T1000 (cell line): ENCODE measurements at places on chromosomes 5 and 9.
A peak's percentile ranks its signal among the peaks of the same experiment; 100 is the strongest.

- DNase-seq, result no peak
Measured at GRCh38 chr9:76452839-76453238, 6.1 kb upstream of the GCNT1 start.

- DNase-seq, result no peak
Measured at GRCh38 chr5:111072949-111073682, 1.6 kb downstream of the TSLP start.

GRCh38 chr5:135565725-135566421 is 12.9 kb downstream of the CXCL14 start:
- peak; percentile 18 for DNase-seq

DNA sequence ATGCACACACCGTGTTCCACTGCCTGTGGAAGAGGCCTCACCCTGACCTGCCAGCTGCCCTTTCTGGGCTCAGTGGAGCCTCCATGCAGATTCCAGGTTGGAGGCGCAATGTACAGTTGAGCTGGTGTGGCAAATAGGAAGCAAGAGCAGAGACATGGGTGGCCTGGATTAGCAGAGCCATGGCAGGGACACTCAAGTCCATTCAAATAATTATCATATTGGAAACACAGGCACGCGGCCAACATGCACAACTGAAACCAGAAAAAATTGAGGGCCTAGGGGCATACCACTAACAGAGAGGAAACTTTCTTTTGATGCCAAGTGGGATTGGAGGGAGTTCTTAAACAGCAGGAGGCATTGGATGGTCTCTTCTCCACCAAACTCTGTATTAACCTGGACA is 35.8 kb downstream of the OTULINL start:
- no peak for DNase-seq

GRCh38 chr5:159181152-159181551 is 28.2 kb downstream of the RNF145 start:
- DNase-seq, result no peak

- DNase-seq, result no peak
Measured at GRCh38 chr5:135216471-135217343, 182.3 kb downstream of the MACROH2A1 start.

DNA sequence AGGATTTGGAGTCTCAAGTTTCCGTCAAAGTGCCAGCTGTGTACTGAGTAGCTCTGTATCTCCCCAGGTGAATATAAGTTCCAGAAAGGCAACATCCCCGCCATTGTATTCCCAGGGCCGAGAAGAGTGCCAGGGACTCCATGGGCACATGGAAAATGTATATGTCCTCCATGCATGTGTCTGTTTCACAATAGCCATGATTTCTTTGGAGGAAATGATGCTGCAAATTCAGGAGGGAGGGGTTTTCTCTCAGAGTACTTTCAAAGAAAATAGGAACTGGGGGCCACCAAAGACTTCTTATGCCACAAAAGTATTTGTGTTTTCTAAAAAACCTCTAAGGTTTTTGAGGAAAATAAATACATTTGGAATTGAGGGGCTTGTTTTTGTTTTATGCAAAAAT is 524.6 kb downstream of the BNC2 start:
- DNase-seq, result no peak

- no peak for DNase-seq
Measured at GRCh38 chr5:84715091-84715490, 330.4 kb upstream of the EDIL3 start.

DNA sequence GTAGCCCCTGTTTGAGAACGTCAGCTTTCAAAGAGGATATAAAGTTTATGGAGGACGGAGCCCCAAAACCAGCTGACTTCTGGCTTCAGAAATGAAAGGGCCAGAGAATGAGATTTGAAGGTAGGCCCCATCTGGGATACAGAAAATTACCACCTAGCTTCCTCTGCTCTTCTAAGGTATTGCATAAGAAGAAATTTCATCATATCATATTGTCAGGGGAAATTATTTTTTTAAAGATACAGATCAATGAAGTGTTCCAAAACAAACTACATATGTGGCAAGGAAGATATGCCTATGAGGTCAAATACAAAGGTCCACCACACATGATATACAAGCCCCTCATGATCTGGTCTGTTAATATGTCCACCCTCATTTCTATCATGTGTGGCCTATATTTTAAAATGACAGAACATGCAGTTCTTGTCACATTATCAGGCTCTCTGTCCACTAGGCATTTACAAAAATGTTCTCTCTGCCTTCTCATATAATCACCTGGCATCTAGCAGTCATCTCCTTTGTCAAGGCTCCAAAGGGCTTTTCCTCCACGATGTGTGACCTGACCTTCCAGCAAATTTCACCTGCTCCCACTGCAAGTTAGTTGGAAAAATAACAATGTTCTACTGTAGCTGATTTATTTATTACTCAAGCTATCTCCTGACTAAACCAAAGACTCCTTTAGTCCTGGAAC is 83.1 kb downstream of the DPYSL3 start:
- DNase-seq, result no peak

- no peak for DNase-seq
Measured at GRCh38 chr9:78050421-78050820, 18.8 kb upstream of the GNAQ start.

GRCh38 chr9:113872485-113873143 is 3.5 kb upstream of the ZNF618 start:
- DNase-seq, result no peak

DNA sequence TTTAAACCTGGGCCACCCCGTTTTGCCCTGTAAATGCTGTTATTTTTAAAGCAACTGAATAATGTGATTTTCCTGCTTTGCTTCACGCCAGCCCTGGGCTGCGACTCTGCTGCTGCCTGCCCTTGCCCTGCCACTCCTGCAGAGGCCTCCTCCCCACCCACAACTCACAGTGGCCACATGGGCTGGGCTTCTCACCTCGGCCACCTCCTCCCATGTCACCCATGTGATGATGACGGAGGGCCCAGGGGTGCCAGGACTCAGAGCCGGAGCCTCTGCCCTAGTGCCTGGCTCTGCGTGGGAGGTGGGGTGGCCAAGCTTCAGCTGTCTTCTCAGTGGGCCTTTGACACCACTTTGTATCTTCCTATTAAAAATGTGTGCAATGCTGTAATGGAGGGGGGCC is 48.1 kb upstream of the NKD2 start:
- DNase-seq, result no peak

DNA sequence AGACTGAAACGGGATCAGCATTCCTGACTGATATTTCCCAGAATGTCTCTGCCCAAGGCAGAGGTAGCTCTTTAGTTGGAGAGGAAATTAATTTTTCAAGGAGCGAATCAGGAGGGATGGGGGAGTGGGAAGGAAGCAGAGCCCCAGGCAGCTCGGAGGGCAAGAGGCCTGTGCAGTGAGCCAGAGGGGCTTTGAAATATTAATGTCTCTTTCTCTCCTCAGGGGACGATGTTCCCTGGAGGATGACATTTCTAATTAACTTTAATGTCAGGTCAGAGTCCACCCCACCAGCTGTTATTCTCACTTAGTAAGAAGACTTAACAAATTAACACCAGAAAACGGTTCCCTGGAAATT is 45.6 kb downstream of the SLC6A7 start:
- no peak for DNase-seq

GRCh38 chr9:29769019-29769418 is 2195.7 kb upstream of the C9orf72 start:
- DNase-seq, result no peak

DNA sequence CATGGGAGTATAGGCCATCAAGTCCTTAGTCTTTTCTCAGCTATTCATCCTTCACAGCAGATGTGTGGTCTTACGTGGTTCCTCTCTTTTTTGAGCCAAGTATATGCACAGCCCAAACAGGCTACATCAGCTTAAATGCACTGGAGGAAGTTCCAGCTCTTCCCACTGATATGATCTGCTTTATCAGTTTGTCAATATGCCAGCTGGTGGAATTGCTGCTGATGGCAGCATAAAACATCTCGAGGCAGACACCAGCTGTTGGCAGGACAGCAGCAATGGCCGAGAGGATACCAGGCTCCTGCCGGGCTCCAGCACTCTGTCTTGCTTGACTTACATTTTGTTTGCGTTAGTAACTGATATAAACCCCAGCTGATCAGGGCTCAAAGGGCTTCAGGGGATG is 143.4 kb downstream of the TENT4A start:
- DNase-seq, result no peak

- DNase-seq, result no peak
Measured at GRCh38 chr5:64634997-64635686, 55.2 kb upstream of the SHISAL2B start.

- no peak for DNase-seq
Measured at GRCh38 chr9:36154331-36154952, 14.7 kb upstream of the CCIN start.

DNA sequence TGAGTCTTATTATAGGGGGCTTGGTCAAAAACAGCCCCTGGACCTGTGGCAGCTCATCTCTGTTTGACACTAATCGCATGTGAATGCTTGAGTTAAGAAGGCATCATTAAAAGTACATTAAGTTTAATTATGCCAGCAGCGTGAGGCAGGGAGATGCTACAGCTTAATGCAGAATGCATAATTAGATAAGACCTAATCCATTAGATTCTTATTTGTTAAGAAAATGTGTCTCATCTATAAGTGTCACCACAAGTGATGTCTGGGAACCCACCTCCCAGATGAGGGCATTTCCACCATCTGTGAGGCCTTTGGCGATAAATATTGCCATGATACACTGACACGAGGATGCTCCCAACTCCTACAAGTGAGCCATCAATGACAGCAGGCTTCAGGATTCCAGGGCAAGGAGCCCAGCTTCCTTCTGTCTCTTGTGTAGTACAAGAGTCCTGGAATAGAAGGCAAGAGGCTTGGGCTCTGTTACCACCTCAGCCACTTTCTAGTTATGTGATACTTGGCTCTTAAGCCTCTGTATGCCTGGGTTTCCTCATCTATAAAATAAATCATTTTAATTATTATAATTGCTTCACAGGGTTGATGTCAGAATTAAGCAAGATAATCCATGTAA is 202.7 kb downstream of the FAM114A2 start:
- DNase-seq, result no peak

DNA sequence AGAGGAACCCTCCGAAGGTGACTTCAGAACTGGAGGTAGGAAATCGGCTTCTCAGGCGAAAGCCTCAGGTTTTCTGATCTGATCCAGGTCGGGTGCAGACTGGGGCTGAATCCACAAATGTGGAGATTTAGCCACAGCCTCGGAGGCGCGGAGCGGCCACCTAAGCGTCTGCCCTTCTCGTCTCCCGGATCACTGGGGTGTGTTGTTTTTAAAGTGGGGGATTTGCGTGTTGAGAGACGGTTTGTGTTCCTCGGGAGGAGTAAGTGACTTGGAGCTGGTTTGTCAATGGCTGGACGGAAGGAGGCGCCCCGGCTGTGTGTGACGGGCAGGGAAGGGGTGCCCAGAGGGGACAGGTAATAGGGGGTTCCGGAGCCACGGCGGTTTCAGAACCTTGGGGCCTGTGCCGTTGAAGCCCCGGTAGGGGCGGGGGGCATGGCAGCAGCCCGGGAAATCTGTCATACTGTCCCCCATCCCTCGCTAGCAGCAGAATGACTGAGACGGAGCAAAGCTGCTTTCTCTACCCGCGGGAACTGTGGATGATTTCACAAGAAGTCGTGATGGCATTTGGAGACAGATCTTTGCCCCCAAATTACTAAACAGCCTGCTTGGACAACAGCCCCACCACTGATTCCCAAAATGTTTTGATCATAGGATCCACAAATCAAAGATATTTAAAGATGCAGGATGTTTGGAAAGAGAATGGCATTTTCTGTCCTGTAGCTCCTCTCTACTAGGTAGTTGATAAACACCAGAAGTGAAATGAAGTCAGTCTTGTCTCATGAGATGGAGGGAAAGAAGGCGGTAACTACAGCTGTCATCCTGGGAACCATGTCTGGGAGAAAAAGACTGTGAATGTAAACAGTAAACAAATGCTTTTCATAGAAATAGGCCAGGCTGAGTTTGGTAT is 216.5 kb downstream of the PDZD2 start:
- DNase-seq, result no peak

DNA sequence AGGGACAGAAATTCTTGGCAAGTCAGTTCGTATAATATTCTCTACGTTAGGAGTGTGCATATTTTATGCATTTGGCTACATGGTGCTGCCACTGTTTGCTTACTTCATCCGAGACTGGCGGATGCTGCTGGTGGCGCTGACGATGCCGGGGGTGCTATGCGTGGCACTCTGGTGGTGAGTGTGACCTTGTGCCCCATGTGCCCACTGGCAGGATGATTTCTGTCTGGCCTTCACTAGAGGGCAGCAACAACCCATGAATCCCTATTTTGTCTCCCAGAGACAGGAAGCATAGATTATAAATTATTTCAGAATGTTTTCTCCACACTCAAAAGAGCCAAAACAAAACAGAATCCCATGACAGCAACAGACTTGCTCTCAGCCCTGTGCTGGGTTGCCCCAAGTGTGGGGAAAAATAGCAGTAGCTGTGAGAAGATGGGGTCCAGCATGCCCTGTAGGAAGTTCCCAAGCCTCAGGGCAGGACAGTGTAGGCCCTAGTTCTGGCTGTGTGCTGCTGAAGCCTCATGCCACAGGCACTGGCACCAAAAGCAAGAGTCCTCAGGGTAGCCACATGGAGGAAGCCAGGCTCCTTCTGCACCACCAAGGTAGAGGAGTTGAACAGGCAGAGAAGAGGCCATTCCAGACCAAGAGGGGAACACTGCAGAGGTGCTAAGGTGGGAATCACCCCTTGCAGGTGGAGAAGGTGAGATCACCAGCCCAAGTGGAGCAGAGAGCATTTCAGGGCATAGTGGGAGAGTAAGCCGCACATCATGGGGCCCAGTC is 16.0 kb downstream of the SLC22A5 start:
- DNase-seq, result no peak

GRCh38 chr5:171549274-171549673 is 129.8 kb downstream of the FGF18 start:
- no peak for DNase-seq

DNA sequence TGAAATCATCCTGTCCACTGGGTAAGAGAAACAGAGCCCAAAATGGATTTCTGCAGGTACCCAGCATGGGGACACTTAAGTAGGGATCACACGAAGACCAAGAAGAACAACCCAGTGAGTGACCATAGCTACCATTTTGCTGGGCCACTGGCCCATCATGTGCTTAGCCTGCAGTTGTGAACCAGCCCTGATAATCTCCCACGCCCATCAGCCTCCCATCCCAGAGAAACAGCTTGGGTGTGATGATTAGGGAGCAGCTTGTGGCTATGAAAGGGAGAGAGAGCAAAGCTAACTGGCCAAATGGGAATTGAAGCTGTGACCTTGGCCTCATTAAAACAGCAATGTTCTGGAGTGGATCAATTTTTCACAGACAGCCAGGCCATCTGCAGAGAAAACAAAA is 138.5 kb downstream of the SLC24A2 start:
- DNase-seq, result no peak

DNA sequence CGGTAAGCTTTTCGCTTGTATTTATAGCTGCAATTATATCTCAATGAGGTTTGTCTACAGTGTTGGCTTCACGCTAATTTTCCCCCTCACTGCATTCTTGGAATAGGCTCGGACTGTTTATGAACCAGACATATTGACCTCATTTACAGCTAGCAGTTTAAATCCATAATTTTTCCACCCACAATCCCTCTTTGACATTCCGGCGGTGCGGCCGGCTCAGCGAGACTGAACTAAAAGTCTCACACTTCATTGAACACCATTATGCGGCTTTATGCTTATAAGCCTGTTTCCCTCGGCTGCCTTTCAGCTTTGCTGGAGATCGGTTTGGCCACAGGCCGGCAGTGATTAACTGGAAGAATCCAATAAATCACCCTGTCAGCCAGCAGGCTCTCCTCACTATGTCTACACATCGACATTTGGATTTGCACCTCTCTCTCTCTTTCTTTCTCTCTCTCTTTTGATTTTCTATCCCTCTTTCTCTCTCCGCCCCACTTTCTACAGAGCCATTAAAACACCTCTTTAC is 315.0 kb upstream of the TLE4 start:
- no peak for DNase-seq

- DNase-seq, result no peak
Measured at GRCh38 chr5:133450286-133450685, 162.1 kb downstream of the FSTL4 start.
